CD4-positive, alpha-beta T cell treated with Interferon alpha-2 for 1 hour (primary cell): ENCODE measurements at places on chromosomes 6 and 20.

- no peak for DNase-seq
Observed at GRCh38 chr20:3071266-3071609, 182 bp upstream of the OXT start.

DNA sequence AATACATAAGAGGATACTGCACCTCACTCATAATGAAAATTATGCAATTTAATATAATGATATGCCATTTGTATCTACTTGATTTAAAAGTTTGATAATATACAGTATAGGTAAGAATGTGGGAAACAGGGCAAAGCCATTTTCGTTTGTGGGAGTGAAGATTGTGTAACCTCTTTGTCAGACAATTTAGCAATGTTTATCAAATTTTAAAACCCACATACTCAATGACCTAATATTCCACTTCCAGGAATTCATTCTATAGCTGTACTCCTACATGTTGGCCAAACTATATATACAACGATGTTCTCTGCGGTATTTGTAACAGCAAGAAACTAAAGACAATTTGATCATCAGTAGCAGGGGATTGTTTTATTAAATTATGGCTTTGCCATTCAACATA lies 17.8 kb upstream of the FKBP5 start:
- DNase-seq, result no peak

DNA sequence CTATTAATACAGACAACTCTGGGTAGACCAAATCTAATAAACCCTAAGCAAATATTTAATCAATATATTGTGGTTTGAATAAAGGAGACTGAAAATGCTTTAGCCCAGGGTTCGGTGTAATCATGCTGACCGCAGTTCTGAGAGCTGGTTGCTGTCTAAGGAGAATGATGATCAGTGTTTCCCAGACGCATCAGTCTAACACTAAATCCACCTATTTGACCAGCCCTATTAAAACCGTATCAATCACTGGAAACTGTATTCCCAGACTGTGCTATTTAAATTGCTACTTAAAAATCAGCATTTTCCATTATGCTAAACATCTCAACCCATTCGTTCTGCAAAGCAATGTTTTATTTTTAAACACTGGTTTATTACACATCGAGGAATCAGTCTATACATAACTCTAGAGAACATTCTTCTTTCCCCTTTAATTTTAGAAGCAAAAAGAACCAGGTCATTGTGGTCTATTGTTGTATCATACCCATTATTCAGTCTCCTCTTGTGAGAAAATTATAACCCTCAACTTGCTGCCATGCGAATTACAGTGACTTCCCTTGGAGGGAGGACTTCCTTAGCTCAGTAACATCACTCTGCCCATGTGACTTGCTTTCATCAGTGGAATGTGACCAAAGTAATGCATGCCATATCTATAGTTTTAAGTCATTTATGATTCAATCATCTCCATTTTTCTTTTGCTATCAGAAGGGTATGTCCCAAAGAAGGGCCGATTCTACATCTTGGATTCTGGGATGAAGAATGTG lies 515.2 kb upstream of the JAG1 start:
- no peak for DNase-seq

DNA sequence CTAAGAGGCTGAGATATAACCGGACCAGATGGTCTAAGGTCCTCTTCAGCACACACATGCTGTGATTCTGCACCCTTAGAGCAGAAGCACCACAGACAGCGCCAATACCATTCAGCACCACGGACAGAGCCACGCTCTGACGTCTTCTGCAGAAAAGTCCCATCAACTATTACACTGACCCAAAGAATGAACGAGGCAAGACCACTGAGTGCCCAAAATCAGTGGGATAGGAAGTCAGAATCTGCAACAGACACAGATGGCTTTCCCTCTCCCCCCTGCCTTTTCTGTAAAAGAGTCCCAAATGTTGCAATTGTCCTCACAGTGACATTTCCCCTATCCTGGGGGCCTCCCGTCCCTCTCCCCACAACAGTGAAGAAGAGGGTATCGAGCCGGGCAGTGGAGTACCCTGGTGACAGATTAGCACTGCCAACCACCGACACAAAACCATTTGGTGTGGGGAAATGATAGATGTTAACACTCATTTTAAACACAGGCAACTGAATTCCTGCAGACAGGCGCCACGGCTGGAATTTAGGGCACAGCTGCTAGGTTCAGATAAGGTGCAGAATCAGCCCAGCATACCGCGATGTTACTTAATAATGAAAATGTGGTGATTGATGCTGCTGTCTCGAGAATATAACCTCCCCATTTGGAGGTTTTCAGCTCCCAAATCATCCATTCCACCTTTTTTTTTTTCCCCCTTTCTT lies 66.6 kb upstream of the CTNNBL1 start:
- DNase-seq, result peak; percentile 13

DNA sequence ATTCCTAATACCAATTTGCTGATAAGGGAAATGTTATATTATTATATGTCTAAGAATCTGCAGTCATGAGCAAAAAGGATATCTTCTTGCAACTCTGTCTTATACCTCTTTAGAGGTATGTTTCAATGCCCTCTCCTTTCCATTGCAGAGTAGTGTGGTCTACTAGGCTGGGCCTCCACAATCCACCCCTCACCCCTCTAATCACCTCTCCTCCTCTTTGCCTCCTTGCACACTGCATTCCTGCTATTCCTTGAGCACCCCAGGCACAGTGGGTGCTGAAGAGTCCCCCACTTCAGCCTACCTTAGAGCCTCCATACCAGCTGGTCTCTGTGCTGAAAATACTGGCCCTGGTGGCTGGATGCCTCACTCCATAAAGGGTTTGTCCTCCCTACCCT lies 26.9 kb downstream of the ARMC2 start:
- no peak for DNase-seq

DNA sequence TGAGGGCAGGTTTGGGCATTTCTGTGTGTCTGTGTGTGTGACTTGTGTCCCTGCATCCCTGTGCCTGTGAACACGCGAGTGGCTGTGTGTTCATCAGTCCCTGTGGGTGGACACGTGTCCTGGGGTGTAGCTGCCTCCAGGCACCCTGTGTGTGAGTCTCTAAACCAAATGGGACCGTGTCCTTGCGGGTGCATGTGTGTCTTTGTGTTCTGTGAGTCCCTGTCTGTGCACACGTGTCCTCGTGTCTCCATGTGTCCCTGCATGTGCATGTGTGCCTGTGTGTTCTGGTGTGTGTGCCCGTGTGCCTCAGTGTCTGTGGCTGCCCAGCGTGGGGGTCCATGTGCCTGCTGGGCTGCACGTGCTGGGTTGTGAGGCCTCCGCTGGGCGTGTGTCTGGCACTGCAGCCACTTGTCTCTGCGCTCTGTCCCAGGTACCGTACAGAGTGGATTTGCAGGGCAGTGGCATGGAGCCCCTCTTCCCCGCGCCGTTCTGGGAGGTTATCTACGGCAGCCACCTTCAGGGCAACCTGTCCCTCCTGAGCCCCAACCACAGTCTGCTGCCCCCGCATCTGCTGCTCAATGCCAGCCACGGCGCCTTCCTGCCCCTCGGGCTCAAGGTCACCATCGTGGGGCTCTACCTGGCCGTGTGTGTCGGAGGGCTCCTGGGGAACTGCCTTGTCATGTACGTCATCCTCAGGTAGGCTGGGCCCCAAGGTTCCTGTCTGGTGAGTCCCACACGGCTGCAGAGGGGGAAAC lies 8.2 kb upstream of the LKAAEAR1 start:
- DNase-seq, result no peak

DNA sequence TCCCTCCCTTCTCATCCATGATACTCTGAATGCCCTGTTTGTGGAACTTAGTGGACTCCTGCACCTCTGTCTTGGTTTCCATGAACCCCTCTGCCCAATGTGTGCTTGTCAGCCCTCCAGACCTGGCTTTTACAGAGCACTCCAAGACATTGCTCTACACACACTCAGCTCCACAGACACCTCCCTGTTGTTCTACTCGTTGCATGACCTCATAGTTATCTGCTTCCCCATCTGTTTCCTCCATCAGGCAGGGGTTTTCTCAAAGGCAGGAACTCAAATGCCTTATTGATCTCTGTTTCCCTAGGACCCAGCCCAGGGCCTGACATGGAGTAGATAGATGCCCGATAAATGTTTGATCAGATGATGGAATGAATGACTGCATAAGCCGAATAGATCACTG lies 13.3 kb downstream of the PLCG1 start:
- no peak for DNase-seq
